Omental fat pad (tissue), 4 donors: ENCODE measurements at places on chromosomes 7 and 10.

- no peak for DNase-seq
Observed at GRCh38 chr10:29535778-29536453, 98.9 kb downstream of the SVIL start.

DNA sequence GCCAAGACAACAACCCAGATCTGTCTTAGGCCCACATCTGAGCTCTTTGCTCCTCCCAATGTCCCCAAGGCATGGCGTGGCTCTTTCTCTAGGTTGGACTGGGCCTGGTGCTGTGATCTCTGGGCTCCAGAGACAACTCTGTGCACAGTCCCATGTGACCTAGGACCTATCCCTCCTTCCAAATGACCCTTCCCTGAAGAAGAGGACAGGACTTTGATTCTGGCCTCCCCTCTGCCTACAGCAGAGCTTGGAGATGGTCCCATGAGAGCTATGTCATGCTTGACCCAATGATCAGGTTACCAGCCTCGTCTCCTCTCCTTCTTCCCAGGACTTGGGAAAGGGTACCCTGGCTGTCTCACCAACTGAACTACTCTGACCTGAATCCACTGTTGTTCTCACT is 296.3 kb upstream of the GALNT17 start:
- no peak for DNase-seq

- no peak for DNase-seq
Observed at GRCh38 chr7:148773334-148773733, 74.6 kb downstream of the CUL1 start.

- DNase-seq = no peak
Observed at GRCh38 chr7:128098629-128099028, 67.4 kb upstream of the LRRC4 start.

GRCh38 chr7:125695626-125696025 is 766.0 kb upstream of the POT1 start:
- DNase-seq = no peak

GRCh38 chr7:1649751-1650326 is 20.2 kb upstream of the ELFN1 start:
- no peak for DNase-seq

GRCh38 chr10:70588255-70588654 is 14.3 kb downstream of the PRF1 start:
- no peak for DNase-seq

DNA sequence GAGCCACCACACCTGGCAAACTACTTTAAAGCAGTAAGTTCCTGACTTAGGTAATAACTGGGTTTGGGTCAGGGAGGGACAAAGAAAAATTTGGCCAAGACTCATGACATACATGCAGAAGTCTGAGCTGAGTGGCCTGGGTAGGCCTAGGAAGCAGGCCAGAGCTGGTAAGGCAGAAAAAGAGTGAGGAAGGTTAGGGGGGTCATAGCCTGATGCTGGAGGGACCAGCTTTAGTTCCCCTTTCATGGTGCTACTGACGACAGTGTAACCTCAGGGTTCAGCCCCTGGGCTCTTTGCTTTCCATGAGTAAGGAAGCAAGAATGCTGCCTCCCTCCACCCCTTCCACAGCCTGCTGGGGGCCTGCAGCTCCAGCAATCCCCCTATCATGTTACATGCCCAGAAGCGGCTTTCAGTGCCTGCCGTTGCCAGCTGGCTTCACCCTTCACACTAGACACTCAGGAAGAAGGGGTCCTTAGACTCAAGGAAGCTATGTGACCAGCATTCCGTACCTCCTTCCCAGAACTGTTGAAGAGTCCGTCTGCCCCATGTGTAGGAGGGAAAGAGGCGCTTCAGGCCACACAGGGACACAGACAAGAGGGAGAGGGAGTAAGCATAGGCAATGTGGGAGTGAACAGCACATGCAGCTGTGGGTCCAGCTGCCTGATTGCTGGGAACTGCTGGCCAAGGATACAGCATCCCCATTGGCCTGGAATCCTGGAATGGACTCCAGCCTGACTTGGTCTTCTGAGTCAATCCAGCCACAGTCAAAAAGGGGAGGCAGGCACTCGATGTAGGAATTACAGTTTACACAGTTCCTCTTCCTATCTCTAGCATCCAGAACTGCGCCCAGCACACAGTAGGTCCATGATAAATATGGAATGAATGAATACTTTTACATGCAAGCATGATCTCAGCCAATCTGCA is 4.1 kb upstream of the PLAU start:
- DNase-seq = no peak

- no peak for DNase-seq
Observed at GRCh38 chr10:34730726-34731125, 84.4 kb downstream of the PARD3 start.

DNA sequence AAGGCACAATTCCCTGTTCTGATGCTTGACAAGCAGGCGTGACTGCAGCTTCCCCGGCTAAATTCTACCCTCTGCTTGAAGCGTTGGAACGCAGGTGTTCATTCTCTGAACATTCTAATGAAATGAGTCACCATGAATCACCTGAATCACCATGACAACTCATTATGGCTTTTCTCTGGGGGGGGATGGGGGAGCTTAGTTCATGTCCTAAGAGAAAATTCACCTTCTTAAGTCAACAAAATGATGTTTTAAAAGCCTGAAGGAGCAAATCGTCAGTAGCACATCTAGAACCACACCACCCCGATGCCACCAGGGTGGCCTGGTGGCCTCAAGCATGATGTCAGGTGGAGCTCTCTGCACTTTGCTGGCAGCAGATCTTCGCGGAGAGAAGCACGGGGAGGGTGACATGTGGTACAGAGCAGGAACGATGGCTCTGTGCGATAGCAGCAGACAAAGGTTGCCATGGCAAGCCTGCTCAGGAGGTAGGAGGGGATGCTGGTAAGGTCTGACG is 33.7 kb downstream of the DDC start:
- DNase-seq = no peak

DNA sequence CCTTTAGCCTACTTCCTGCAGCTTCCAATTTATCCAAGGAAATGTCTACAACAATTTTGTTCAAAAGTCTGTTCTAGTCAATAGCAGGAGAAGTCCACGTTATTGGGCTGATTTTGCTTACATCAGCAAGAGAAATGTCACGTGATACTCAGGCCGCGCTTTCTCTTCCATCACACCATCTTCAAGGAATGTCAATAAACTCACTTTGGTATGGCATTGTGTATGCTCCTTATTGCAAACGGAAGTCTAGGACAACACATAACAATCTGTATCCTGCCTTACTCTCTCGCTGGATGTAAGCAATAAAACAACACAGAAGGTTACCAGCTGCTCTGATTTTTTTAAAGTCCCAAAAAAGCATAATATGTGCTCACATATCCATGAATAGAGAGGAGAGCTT is 17.1 kb upstream of the STK17A start:
- no peak for DNase-seq

- DNase-seq = no peak
Observed at GRCh38 chr10:5748394-5748803, 63.8 kb downstream of the TASOR2 start.

GRCh38 chr7:139851770-139852481 is 22.9 kb downstream of the TBXAS1 start:
- DNase-seq = no peak

- DNase-seq = no peak
Observed at GRCh38 chr7:82729172-82730030, 285.8 kb upstream of the CACNA2D1 start.

DNA sequence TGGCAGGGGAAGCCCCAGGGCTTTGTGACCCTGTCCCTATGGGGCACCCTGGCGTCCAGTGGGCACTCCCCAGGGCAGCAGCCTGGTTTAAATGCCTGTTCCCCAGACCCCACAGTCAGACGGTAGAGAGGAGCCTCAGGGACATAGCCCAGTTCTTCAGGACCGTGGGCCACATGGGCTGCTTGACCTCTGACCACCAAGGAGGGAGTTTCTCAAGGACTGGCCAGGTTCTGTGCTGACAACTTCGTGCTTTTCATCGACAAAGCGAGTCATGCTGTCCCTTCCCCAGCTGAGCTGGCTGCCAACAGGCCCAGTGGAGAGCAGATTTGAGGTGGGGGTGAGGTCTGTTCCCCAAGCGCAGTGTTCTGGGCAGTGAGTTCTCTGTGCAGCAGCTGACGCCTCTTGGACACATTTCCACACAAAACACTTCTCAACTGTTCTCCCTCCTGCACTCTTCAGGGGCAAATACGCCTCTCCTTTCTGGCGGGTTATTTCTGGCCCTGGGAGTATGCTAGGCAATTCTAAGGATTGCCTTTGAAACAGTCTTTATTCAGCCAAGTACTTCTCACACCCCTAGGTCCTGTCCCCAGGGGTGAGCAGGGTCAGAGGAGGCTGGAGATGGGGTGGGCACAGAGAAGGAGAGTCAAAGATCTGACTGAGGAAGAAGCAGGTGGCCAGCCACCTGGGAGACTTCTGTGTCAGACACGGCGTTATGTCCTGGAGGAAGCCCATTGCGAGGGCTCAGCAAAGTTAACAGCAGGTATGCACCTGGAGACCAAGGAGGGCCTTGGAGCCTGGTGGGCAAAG is 57.3 kb upstream of the CAMK2B start:
- DNase-seq = no peak

DNA sequence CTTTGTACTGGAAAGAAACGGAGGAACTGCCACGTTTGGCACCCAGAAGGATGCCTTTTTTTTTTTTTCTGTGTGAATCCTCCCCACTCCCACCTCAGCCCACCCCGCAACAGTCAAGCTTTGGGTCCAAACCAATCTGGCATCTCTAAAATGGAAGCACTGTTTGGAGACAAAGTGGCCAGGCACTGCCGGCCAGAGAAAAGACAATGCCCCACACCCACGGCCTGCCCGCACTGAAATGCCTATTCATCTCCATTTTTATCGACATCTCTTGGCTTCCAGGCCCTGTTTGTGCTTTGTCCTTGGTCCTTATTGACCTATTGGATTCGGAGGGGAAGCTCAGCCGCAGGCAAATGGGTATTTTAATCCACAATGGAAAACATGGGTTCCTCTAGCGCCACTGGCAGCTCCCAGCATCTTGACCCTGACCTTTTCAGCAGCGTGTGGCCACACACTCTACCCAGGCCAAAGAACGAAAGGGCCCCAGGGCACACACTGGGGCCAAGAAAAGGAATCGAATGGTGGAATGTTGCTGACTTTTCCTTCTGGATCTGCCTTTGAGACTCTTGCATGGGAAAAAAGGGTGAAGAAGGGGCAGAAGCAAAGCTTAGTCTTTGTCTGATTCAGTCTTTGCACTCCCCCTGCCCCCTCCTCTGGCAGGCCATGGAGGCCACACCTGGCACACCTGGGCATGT is 162.6 kb upstream of the CDCA7L start:
- DNase-seq = no peak

- no peak for DNase-seq
Observed at GRCh38 chr7:50584793-50585408, 19.7 kb upstream of the DDC start.

DNA sequence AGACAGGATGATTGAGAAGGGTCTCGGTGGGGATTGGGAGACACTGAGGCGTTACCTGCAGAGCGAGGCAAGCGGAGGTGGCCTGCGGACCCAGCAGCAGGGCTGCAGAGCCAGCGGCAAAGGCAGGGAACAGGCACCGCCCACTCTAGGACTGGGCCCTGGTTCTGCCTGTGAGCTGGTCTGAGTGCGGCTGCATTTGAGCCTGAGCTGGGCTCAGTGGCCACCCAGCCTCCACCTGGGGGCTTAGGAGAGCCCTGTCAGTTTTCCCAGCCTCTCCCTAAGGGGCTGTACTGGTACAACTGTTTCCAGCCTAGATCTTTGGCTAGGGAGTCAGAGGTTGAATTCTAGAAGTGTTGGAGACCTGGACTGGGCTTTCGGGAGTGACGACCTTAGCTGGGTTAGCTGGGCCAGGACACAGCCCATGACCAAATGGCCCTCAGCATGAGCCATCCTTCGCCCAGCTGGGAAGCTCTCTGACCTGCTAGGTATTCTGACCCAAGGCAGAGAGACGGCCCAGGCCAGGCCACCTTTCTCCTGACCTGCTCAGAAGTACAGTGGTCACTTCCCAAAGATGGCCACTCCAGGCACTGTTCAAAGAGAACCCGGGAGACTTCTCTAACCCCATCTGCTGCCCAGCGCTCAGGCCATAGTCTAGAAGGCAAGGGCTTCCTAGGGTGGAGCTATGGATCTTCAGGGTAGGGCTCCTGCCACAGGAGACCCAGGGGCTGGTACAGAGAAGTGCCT is 64.9 kb downstream of the PAX2 start:
- no peak for DNase-seq

DNA sequence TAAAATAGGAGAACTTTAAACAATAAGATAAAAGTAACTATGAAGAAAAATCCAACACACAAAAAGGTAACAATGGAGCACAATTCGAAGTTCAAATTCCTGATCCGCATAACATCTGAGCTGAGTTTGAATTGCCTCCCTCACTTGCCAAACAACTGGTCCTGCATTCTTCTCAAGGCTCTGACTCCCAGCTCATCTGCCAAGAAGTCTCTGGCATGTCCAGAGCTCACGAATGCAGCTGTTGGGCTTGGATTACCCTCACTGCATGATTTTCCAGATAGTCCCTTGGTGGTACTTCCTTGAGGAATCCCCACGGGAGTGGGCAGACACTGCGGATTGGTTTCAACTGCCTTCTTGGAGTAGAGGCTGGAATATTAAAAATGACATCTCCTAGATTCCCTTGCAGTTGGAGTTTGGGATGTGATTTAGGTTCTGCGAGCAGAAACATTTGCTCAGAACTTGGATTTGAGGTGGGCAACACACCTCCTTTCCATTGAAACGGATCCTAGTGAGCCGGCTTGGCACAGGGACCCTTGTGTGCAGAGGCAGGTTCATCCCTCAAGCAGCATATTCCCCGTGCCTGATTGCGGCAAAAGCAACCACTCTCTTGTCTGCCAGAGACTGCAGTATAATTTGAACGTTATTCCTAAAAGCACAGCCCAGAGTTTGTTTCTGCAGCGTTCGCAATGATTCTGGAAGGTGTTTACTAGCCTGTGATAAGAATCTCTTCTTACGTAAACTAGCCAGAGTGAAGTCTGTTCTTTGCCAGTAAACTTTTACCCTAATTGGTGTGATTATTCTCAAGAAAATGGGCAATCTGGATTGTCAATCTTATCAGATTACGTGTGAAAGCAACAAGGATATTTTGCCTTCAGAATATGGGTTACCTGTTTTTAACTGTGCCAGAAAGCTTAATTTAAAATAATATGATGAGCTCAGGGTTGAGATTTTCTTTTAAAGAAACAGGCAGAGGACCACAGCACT is 23.4 kb upstream of the PRKCQ start:
- no peak for DNase-seq

DNA sequence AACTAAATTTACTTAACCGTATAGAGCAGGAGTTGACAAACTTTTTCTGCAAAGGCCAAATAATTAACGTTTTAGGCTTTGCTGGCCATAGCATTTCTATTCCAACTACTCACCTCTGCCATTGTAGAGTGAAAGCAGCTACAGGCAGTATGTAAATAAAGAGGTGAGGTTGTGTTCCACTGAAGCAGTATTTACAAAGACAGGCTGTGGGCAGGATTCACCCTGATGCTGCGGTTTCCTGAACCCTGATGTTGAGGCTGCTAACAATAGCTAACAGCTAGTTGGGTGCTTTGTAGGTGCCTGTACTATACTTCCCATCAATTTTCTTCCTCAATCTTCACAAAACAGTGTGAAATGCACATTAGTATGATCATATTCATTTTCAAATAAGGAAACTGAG is 47.0 kb upstream of the LAMB1 start:
- no peak for DNase-seq

DNA sequence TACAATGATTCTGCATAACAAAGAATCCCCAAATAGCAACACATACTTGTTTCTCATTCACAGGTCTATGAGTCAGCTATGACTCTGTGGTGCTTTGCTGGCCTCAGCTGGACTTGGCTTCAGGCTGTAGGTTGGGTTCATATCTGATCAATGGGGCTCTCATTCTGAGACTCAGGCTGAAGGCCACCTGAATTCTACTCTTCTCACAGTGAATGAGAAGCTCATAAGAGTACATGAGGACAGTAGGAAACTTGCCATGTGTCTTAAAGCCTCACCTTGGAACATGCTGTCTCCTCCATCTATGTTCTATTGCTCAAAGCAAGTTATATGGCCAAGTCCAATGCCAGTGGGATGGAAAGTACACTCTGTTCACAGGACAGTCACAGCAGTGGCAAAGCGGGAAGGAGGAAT is 292.9 kb downstream of the BMPER start:
- no peak for DNase-seq
